ENCODE measurements at places on chromosomes 2 and 18.

- DNase-seq, result no peak
These were observed 283.9 kb upstream of the ACVR2A start for GRCh38 chr2:147560810-147561535.

- DNase-seq, result no peak
These were observed 52.9 kb upstream of the GLS start for GRCh38 chr2:190827720-190828119.

- peak; percentile 10 for DNase-seq
These were observed 27.2 kb upstream of the OTX1 start for GRCh38 chr2:63023444-63023843.

- no peak for DNase-seq
These were observed 78.6 kb downstream of the ASB1 start for GRCh38 chr2:238505119-238505891.

- DNase-seq, result no peak
These were observed 170.5 kb downstream of the NDUFA10 start for GRCh38 chr2:239854596-239854995.

DNA sequence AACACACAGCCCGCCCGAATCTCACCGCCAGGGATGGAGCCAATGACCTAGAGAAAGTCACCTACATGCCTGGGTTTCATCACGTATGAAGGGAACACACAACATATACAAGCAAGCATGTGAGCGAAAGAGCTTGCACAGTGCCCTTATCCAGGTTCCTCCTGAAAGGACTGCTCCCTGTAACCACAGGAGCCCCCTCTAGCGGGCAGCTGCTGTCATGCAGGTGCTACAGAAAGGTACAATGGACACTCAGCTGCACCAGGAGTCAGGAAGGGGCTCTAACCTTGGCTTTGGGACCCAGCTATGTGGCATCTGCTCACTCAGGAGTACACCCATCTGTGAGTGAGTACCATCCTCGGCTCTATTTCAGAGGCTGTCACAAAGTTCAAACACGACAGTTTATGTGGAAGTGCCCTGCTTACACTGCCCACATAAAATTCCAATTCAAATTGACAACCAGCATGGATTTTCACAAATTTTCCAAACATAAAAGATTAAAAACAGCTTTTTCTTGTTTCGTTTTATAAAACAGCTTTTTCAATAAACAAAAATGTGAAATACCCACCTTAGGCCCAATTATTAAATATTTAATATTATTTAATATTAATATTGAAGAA is 3.5 kb downstream of the NDUFA10 start:
- peak; percentile 33 for DNase-seq
